Dermis blood vessel endothelial cell (primary cell): ENCODE measurements at places on chromosomes 6 and 20. TPM values are rescaled to one million over a fixed set of nuclear protein-coding genes. Genes with fewer than 3 reads are reported as not detected.
A peak's percentile ranks its signal among the peaks of the same experiment; 100 is the strongest.

The C6orf52 gene
- 0.42 TPM in 1 of 2 replicates, not detected in the other for total RNA-seq

The TEAD3 gene
- total RNA-seq: 0.33 and 0.68 TPM in 2 replicates

The SUMO4 gene
- total RNA-seq: 1.0 and 1.3 TPM in 2 replicates

The CRISP3 gene
- not detected in 2 replicates for total RNA-seq

The PRICKLE4 gene
- total RNA-seq: 6.9 and 10.4 TPM in 2 replicates

The PREX1 gene
- total RNA-seq: 63.1 and 63.9 TPM in 2 replicates

The NKAIN4 gene
- not detected in 2 replicates for total RNA-seq

The TFAP2C gene
- total RNA-seq: not detected in 2 replicates

The LRRN4 gene
- total RNA-seq: 0.09 and 0.51 TPM in 2 replicates

The GSTA3 gene
- not detected in 2 replicates for total RNA-seq

The SDC4 gene
- total RNA-seq: 41.5 and 79.3 TPM in 2 replicates

The NTSR1 gene
- 0.05 TPM in 1 of 2 replicates, not detected in the other for total RNA-seq

The ZNF831 gene
- total RNA-seq: under 0.01 and 0.09 TPM in 2 replicates

The TNF gene
- total RNA-seq: 0.17 TPM in 1 of 2 replicates, not detected in the other

The RAB44 gene
- under 0.01 TPM in 1 of 2 replicates, not detected in the other for total RNA-seq

DNA sequence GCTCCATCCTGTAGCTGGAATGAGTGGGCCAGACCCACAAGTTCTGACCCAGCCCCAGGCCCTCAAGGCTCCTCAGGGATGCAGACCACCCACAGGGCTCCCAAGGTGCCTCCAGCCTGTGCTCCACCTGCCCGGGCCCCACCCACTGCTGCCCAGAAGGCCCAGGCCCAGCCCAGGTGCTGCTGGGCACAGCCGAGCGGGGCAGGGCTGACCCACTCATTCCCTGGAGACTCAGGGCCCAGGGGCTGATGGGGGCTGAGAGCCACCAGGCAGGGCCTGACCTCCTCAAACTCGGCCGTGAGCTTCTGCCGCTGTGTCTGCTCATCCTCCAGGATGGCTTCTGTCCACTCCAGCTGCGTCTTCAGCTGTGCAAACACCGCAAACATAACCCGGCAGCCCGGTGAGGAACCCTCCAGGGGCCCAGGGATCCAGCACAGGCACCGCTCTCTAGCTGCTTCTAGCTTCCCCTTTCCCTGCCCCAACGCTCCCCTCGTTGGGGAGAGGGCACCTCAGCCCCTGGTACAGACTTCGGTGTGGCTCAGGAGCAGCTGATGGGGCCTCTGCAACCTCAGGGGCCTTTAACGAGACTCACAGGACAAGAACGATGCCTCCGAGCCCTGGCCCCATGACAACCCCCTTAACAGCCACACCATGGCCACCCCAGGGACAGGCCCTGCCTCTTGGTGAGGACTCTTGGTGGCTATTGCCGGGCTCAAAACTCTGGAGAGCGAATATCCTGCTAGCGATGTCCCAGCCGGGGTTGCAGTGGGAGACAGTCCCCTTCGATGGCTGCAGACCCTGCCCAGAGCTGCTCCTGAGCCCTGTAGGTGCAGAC is 46.0 kb downstream of the DSTN start:
- no peak for DNase-seq

DNA sequence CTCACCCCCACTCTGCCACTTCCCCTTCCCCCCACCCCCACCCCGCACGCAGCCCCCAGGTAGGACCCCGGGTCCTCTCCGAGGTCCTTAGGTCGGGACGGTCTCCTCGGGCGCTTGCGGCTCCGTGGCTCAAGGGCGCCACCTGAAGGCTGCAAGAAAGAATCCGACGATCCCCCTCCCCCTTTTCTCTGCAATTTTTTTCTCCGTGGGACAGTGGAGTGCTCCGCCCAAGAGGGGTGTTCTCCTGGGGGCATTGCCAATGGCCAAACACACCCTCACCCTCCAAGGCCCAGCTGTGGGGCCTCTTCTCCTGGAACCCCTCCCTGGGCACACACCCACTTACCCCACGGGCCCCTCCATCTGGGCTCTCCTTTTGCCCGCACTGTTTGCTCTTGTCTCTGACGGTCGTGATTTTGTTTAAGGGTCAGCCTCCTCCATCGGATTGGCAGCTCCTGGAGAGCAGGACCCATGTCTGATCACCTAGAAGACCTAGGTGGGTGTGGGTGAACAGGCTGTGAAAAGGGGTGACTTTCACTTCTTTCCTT is 1.1 kb upstream of the TMEM74B start:
- peak; percentile 76 for DNase-seq

GRCh38 chr20:21436205-21436604 is 38.9 kb upstream of the NKX2-4 start:
- DNase-seq: peak; percentile 44

DNA sequence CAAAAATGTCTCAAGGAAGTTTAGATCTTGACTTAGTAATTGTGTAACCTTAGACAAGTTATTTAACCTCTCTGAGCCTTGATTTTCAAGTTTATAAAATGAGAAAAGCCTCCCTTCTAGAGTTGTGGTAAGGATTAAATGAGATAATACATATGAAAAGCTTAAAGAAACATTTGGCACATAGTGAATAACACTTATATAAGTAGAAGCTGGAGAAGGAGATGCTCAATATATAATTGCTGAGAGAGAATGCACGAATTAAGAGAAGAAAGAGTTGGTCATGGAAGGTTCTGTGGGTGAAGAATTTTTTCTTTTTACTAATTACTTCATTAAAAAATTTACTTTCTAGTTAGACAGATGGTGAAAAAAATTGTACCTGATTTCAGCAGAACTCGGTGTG is 5.3 kb downstream of the ACSS2 start:
- no peak for DNase-seq

DNA sequence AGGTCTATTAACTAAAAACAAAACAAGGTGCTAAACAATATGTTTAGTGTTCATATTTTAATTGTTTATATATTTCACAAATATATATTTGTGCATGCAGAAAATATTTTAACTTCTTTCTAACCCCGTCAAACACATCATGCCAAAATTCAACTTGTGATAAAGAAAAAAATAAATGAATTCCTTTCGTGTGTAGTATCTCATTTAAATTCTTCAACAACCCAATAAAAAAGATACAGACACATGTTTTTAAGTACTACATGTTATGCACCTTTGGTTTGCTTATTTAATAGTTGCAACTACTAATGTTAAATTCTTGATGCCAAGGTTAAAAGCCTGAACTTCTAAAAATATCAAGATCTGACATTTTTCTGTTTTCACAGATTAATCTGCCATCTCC is 252.4 kb downstream of the ESR1 start:
- DNase-seq: no peak

DNA sequence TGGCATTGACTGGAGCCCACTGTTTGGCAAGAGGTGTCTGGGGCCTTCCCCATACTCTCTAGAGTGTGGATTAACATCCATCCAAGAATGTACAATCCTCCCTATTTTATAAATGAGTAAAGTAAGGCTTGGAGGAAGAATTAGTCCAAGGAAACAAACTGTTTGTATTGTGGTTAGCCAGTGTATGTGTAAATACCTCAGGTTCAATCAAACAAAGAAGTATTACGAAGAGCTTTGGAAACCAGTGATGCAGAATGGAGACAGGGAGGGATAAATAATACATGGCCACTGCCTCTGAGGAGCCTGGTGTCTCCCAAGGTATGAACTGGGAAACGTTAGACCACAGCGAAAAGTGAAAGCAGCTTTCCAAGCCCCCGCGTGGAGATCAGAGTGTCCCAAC is 226.6 kb upstream of the RIN2 start:
- no peak for DNase-seq

GRCh38 chr20:10651227-10651990 is 22.4 kb downstream of the JAG1 start:
- peak; percentile 87 for DNase-seq

DNA sequence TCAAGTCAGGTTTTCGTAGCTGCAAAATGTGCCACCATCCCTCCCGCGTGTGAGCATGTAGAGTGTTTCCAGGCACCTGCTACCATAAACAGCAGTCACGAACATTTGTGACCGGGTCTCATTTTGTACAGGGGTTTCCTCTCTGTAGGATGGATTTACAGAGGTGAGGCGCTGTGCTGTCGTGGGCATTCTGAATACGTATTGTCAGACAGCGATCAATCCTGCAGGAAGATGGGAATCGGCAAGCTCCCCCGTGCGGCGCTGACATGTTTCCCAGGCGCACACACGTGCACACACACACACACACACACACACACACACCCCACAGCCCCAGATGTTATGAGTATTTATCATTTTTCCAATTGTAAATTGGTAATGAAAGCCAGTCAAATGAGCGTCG is 15.8 kb downstream of the ANKRD60 start:
- DNase-seq: no peak

- no peak for DNase-seq
Measured at GRCh38 chr6:139161169-139161568, 26.3 kb downstream of the HECA start.

DNA sequence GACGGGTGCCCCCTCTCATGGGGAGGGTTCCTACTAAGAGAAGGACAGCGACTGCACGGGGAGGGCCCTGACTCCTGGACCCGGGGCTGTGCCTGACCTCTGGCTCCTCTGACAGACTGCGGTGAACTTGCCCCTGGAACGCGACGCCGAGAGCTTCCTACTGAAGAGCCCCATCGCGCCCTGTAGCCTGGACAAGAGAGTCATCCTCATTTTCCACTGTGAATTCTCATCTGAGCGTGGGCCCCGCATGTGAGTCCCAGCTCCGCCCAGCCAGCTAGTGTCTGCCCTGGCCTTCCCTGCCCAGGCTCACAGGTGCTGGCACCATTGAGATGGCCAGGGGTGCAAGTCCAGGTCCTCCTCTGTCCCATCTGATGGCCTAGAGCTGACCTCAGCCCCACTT is 7.2 kb downstream of the CDC25B start:
- no peak for DNase-seq

DNA sequence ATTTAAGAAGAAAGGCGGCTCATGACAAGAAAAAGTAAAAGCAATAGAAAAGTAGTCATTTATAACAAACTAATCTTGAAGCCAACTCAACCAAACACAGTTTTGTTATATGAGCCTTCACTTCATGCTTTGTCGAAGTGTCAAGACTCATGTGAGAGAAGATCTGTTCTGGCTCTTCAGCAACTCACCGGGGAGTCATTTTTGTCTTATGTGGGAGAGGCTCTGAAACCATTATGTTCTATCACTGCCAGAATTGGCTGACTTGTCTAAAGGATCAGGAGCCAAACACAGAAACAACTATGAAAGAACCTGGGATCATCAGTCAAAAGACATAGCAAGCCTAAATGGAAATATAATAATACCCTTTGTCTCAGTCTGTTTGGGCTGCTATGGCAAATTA is 105.2 kb downstream of the CDK19 start:
- DNase-seq: no peak

- DNase-seq: peak; percentile 77
Measured at GRCh38 chr6:55704421-55704820, 125.4 kb upstream of the HMGCLL1 start.

- no peak for DNase-seq
Measured at GRCh38 chr6:110128418-110128817, 51.1 kb downstream of the WASF1 start.

- DNase-seq: no peak
Measured at GRCh38 chr6:154872542-154873114, 122.5 kb upstream of the TIAM2 start.

DNA sequence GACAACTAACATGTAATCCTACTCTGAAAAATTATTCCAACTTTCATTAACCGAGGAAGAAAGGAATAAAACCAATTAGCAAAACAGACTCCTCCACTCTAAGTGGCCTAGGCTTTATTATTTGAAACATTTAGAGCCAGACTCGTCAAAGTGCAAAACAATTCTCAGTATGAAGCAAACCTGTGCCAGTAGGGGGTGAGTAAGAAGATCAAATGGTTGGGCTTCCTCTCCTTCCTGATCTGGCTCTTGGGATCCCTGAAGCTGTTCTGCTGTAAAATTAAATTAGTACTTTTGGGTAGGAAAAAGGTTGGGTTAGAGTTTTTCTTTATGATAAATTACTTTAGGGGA is 177.6 kb upstream of the MAN1A1 start:
- no peak for DNase-seq

DNA sequence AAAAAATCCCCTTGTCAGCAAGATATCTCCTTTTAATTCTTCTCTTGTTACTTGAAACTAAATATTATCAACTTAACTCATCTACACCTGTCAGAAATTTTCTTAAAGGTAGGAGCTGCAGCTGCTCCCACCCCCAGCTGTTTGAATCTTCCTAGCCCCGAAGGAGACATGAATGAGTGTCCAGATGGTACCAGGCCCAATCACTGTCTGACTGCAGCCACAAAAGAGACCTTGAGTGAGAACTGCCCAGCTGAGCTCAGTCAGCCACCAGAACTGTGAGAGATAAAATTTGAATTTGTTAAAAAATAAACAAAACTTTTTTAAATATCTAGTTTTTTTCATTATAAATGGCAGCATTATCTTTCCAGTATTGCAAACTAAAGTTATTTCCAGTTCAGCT is 84.7 kb downstream of the PRSS35 start:
- DNase-seq: no peak

DNA sequence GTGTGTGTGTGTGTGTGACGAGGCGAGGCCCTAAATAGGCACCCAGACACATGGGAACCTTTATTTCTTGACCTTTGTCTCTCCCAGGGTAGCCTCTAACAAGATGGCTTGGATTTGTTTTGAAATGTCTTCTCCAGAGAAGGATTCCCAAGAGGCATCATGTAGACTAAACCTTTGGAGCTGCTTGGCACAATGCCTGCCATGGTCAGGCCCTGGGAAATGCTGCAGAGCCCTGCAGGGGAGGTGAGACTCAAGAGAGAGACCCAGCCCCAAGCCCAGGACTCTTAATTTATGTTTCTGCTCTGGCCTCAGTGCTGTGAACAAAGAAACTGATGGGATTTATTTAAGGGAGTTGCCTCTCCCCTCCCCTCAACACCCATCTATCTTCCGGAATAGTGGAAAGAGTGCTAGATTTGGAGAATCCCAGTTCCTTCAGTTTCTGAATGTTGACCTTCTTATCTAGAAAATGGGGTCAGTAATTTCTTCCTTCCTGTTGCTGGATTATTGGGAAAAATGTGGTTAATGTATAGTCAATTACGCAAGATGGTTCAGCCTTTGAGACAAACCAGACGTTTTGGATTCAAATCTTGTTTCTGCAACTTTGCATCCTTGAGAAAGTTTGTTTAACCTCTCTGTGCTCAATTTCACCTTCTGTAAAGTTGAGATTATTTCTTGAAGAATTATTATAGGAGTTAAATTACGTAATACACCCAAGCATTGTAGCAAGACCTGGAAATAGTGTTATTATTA is 434.8 kb downstream of the MAFB start:
- no peak for DNase-seq

GRCh38 chr6:95227351-95227750 is 350.0 kb upstream of the MANEA start:
- no peak for DNase-seq

DNA sequence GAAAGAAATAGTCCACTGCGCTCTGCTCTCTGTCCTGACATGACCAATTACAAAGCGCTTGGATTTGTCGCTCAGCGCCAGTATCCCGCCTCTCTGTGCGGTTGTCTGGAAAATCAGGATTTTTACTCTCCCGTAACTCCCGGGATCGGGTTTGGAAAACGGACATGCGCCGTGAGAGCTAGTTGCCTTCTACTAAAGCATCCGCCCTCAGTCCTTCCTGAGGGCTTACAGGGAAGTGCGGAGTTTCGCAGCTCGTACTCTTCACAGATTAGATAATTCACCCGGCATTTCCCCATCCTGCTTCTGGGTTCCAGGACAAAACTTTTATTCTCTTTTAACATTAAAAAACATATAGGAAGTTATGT is 427 bp upstream of the MKKS start:
- DNase-seq: peak; percentile 99

- DNase-seq: peak; percentile 21
Measured at GRCh38 chr6:137958811-137959565, 91.9 kb downstream of the TNFAIP3 start.

- DNase-seq: no peak
Measured at GRCh38 chr6:30265594-30265993, 52.4 kb upstream of the TRIM26 start.

GRCh38 chr6:82588020-82588419 is 224.4 kb downstream of the TPBG start:
- DNase-seq: no peak

- DNase-seq: no peak
Measured at GRCh38 chr6:96990462-96990861, 65.9 kb downstream of the KLHL32 start.
